Activated naive CD8-positive, alpha-beta T cell treated with anti-CD3 and anti-CD28 coated beads, Interleukin-2, amount 50 U/mL, for 16 hours (primary cell): ENCODE measurements at places on chromosomes 4 and X.

DNA sequence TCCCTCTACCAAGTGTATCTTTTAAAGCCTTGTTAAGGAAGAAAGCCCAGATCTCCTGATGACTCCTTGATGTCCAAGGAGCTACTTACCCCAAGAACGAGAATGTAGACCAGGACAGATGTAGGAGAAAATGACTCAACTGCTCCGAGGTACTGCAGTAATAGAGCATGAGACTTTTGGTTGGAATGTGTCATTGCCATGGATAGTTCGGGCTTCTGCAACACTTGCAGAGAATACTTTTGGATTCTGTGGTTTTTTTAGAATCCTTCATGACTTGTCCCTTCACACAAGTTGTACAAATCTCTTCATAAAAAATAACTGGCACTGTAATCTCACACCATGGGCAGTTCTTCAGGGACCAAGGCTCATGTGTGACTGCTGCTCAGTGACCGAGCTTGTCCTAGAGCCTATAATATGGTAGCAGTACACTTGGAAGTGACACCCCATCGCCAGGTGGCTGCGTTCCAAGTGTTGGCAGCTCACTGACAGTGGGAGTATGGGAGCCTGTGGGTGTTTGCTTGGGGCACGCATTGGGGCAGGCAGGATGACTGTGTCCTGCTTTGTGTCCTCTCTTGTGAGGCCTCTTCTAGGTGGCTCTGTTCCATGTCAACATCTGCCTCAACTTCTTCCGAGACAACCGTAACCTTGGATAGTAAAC lies 87.9 kb upstream of the WDR1 start:
- no peak for DNase-seq

- DNase-seq, result no peak
Measured at GRCh38 chrX:17706676-17707075, 30.6 kb upstream of the SCML1 start.

DNA sequence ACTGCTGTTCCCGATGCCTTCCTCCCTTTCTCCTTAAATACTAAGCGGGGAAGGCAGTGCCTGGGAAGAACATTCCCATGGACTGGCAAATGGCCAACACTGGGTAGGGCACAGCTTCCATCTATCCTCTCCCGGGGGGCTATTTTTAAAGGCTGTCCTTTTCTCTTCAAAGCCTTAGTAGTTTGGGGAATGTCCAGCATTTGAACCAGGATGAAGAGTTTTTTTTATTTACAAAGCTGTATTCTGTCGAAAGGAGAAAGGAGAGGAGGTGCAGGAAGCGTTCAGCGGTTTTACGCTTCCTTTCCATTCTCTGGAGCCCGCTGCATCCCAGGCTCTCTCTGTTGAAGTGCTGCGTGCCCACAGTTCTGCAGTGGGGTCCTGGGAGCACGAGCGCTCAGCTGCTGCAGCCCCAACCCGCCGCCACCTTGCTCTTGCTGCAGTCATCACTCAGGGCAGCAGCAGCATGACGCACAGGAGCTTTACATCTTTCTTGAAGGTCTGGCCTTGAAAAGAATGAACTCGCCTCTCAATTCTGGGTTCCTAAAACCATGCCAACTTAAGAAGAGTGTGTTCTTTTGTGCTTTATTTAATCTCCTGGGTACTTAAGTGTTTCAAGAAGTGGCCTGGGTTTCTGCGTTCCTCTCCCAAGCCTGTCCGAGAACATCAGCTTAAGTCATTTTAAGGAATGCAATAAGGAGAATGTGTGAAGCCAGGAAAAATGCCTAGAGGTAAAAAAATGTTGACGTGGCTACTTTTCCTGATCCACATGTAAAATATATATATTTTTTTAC lies 427.2 kb downstream of the MAPK10 start:
- DNase-seq, result no peak

DNA sequence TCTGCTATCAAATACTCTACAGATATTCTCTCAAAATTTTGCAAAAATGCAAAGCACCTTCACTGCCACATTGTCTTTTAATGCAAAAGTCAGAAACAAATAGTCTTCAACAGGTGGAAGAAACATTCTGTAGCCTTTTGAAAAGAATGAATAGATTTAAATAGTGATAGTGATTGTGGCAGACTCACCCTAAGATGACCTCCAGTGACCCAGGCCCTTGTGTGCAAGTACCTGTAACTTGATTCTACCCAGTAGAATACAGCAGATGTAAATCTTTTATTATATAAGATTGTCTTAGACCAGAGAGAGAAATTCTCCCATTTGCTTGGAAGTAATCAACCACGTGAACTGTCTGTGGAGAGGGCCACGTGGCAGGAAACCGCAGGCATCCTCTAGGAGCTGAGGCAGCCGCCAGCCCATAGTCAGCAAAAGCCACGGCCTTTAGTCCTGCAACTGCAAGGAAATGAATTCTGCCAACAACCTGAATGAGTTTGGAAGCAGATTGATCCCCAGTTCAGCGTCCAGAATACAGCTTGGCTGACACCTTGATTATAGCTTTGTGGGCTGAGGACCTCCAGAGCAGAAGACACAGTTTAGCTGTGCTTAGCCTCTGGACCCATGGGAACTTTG lies 272.5 kb downstream of the ARHGAP10 start:
- DNase-seq, result no peak

- no peak for DNase-seq
Measured at GRCh38 chr4:154307451-154307850, 184.1 kb downstream of the DCHS2 start.

DNA sequence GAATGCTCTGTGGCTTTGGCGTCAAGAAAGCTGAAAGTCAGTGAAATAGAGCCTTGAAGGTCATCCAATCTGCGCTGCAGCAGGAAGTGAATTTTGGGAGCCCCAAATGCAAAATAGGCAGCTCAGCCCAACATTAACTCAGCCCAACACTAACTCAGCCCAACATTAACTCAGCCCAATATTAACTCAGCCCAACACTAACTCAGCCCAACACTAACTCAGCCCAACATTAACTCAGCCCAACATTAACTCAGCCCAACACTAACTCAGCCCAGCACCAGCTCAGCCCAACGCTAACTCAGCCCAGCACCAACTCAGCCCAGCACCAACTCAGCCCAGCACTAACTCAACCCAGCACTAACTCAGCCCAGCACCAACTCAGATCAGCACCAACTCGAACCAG lies 71.5 kb downstream of the SORBS2 start:
- DNase-seq, result no peak

GRCh38 chrX:7134981-7135380 lies 12.5 kb upstream of the STS start:
- no peak for DNase-seq

DNA sequence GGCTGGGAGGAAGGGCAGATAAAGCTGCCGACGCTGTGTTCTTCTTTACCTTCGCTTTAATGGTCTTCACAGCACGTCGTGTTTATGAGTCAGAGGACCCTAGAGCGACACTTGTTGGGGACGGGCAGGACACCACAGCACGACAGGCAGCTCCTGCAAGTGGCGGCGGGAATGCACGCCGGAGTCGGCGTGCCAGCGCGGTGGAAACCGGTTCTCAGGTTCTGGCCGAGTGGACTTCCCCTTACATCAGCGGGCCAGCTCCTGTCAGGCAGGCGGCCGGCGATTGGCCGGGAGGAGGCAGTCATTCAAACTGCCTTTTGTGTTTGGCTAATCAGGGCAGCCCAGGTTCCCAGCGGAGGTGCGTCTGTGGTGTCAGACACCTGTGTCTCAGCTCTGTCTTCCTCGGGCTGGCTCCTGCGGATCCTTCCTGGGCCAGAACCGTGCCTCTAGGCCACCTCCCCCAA lies 150.9 kb downstream of the SHROOM3 start:
- no peak for DNase-seq

- DNase-seq, result no peak
Measured at GRCh38 chrX:23114241-23114640, 114.5 kb downstream of the DDX53 start.

- no peak for DNase-seq
Measured at GRCh38 chr4:3310301-3311094, 17.7 kb downstream of the RGS12 start.

DNA sequence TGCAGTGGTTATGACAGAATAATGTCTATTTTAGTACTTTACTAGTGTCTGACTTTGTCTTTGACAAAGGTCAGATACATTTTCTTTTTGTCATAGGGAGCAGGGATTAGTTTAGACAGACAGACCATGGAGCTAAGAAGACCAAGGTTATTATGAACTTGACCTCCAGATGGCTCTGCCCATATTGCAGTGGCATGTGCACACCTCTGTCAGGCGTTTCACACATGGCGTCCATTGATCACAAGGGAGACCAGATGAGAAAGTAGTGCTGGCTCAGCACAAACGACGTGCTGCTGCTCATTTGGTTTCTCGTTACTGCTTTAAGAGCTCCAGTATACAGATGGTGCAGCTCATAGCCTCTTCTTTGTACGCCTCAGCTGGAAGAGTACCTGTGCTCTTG lies 56.3 kb upstream of the HPSE start:
- DNase-seq, result no peak

- no peak for DNase-seq
Measured at GRCh38 chr4:4217113-4217512, 9.6 kb downstream of the OTOP1 start.

DNA sequence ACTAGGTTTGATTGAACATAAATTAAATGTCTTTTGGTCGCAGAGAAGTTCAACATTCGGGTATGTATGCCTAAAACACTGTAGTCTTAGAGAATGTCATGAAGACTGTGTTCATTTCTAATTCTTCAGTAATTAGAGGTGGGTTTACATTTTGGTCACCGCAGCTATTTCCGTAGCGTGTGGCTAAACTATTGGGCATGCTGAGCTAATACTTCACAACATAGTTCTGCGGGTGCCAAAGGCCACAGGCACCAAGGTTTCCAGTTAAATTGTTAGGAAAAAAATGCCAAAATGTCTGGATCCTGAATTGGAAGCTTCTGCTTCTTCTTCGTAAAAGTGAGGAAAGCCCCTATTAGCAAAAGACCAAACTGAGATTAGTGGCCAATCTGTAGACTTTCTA lies 25.1 kb downstream of the SMIM31 start:
- no peak for DNase-seq

DNA sequence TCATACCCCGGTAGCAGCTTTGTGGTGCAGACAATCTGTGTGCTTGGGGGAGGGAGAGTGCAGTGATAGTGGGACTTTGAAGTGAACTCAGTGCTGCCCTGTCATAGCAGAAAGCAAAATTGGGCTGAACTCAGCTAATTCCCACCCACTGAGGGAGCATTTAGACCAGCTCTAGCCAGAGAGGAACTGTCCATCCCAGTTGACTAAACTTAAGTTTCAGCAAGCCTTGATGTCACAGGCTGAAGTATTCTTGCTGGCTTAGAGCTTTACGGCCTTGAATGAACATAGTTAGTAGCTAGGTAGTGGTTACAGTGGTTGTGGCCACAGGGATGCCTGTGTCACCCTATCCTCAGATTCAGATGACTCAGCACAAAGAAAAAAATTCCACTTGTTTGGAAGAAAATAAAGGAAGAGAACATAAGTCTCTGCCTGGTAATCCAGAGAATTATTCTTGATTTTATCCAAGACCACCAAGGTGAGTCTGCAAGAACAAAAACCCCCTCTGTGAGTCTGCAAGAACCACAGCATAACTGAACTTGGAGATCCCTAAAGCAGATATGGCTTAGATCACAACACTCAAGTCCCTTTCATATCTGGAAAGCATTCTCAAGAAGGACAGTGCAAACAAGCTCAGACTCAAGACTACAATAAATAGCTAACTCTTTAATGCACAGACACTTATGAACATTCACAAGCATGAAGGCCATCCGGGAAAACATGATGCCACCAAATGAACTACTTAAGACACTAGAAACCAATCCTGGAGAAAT lies 39.4 kb downstream of the ADH7 start:
- no peak for DNase-seq

- DNase-seq, result no peak
Measured at GRCh38 chr4:111864066-111864465, 281.2 kb upstream of the FAM241A start.

GRCh38 chrX:31993637-31994036 lies 921.8 kb upstream of the FTHL17 start:
- DNase-seq, result no peak

DNA sequence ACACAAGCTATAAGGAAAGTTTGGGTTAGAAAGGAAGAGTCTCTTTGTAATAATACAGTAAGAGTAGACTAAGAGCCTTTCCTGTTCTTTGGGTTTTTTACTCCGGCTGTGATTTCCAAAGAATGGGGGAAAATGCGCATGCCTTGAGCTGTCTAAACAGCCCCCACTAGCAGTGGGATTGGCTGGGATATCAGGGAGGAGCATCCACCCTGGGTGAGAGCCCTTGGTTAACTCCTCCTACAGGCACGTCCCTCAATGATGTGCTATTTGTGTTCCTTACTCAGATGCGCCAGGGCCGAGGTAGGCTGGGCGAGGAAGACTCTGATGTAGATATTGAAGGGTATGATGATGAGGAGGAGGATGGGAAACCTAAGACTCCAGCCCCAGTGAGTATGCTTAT lies 74.0 kb upstream of the OGT start:
- DNase-seq, result no peak

GRCh38 chr4:76726631-76727030 lies 171.3 kb downstream of the SOWAHB start:
- DNase-seq, result no peak

GRCh38 chr4:105147553-105148161 lies 981 bp downstream of the TET2 start:
- no peak for DNase-seq

- no peak for DNase-seq
Measured at GRCh38 chr4:6427439-6428090, 44.8 kb downstream of the PPP2R2C start.

DNA sequence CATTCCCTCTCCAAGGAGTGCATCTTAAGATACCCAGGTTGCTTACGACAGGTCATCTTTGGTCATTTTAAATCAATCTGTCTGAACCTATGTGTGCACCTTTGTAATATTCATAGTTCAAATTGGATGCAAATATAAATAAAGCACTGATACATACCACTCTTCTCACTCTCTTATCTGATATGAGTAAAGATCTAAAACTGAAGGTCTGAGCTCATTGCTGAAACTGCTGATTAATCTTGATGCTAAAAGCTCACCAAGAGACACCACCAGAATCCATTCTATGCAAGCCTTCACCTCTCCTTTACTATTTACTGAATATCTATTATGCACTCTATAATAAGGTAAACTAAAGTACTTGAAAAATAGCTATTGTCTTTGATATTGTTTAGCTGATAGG lies 16.6 kb downstream of the HSD17B13 start:
- no peak for DNase-seq

DNA sequence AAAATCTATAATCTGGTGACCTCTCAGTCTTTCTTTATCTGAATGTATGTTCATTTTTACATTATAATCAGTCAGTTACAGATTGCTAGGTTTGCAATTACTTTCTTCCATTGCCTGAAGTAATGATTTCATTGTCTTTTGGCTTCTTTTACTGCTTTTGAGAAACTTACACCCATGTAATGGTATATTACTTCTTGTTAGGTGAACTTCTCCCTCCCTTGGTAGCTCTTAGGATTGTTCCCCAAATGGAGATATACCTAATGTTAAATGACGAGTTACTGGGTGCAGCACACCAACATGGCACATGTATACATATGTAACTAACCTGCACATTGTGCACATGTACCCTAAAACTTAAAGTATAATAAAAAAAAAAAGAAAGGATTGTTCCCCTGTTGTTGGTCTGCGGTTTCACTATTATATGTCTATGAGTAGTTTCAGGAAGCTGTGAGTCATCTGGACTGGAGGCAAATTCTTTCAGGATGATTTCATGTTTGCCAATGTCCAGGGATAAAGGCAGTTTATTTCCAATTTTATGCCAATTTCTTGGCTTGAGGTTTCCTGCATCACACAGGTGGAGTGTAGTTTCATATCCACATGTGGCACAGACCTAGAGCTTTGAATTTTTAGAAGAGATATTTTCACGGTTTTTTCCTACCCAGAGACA lies 21.8 kb downstream of the SPANXC start:
- no peak for DNase-seq
